ENCODE measurements at places on chromosomes 11 and 22.

DNA sequence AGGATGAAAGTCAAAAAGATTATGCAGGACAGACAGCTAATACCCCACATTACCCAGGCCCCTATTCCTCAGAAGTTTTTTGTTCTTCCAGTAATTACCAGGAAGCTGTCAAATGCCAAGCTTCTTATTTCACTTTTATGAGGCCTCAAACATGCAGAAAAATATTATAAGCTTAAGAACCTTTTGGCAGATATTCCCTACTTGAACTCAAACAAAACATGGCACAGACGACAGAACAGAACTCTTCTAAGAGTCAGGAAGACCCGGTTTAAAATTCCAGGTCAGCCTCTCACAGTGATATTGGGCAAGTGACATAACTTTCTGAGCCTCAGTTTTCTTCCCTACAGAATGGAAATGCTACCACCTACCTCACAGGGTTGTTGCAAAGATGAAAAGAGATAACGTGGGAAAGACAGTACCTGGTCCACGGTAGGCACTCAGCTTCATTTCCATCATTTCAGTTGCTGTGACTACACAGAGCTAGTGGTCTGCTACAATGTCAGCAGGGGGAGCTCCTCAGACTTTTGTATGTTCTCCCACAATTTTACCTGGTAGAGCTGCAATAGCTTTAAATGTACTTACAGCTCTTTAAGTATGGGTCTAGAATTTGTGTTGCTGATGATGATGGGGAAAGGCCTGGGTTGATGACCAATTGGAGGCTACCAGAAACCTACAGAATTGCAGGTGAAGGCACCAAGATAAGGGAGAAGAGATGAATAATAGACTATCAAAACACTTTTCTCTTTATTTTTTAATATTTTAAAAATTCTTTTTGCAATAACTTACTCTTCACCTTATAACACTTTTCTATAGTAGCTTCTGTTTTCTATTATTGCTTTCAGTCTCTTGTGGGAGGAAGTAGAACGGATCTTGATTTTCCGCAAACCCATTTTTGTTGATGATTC lies 98.3 kb upstream of the CHRM4 start:
- no peak for DNase-seq

GRCh38 chr11:30106222-30107181 lies 89.7 kb upstream of the KCNA4 start:
- DNase-seq = no peak

DNA sequence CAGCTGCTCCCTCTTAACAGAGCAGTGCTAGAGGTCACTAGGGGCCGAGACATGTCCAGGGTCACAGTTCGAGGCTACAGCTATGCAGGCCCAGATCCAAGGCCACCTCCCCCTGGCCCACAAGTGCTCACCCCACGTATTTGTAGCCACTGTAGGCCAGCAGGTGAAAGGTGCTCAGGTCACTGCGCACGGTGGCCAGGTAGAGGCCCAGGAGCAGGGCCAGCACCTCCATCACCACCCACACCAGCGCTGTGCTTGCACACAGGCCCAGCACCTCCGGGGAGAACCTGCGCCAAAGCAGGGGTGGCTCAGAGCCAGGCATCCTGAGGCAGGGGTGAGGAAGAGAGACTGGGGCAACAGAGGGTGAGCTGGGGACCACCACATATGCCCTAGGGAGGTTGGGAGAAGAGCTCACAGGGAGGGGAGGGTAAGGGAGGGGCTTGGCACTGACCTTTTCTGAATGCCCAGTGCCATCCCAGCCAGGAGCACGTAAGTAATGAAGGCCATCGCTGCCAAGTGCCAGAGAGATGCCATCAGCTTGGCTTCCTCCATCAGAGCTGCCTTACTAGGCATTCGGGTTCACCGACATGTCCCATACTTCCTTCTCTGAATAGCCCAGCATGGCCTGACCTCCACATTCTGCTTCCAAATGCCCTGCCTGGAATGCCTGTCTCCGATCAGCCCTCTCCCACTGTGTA lies 3.5 kb downstream of the YIF1A start:
- no peak for DNase-seq

GRCh38 chr11:108609682-108610081 lies 16.1 kb upstream of the EXPH5 start:
- no peak for DNase-seq

DNA sequence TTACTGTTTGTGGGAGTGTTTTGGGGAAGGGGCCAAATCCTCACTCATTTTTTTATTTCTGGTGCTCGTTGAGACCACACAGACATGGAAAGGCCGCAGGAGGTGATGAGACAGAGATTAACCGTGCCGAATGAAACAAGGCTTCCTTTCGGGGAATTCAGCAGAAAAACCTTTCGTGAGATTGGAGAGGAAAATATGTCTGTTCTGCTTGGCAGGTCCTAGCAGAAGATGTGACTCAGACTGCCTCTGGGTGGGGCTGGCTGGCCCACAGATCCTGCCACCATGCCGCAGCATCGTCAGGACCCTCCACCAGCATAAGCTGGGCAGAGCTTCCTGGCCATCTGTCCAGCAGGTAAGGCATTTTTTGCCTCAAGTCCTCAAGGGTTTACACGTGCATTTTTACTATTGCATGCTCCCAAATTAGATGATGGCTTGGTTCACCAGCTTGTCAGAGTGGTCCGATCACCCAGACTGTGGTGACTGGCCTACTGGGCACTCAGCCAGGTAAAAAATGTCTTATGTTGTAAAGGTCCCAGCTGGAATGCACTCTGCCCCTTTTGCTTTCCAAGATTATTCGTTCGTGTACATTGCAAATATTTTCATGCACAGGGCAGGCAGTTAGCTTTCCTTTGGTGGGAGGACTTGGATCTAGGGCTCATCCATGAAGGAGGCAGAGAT lies 1.5 kb downstream of the DDB2 start:
- DNase-seq = no peak

DNA sequence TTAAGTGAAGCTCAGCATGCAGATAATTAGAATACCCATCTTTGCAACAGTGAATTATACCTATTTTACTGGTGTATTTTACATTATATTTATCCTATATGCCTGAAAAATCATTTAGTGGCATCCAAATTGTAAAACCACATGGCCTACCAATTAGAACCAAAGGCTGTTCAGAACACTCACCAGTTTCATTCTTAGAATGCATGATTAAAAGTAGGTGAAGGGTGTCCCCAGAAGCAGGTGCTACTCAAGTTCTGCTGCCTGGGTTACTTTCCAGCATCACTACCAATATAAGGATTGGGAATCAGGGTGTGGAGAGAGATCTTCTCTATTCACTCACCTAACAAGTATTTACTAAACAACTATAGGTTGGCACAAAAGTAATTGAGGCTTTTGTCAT lies 103.3 kb downstream of the SGSM3 start:
- no peak for DNase-seq

DNA sequence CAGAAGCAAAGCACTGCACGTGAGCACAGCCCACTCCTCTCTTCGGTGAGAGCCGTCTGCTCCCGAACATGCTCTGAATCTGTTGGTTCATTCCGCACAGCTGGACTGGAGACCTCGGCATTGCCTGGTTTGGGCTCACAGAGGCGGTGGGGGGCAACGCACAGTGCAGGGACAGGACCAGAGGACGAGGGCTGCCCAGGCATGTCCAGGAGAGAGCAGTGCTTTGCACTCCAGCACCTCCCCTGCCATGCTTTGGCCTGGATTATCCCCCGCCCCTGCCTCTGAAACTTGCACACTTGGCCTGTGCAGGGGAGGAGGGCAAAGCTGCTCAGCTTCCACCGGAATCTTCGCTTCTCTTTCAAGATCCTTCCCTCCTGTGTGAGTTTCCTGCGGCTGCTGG lies 536.5 kb downstream of the BRD1 start:
- DNase-seq = no peak

- no peak for DNase-seq
Measured at GRCh38 chr11:120208001-120208441, 2.8 kb upstream of the OAF start.

Measured in esophagus squamous epithelium (tissue), 5 donors.